Stomach (tissue), 19 donors: ENCODE measurements at places on chromosomes 3 and 15. TPM values are rescaled to one million over a fixed set of nuclear protein-coding genes. Genes with fewer than 3 reads are reported as not detected.

GRCh38 chr15:50277370-50277769 lies 11.8 kb upstream of the HDC start:
- no peak for DNase-seq
- H3K27ac ChIP-seq = no peak overlapping the region
- H3K36me3 ChIP-seq = peaks cover 2% of the 10 kb centered on the region
- H3K4me3 ChIP-seq = no peak overlapping the region
- H3K4me1 ChIP-seq = no peaks in the 10 kb centered on the region

GRCh38 chr3:48187579-48188265 lies 495 bp downstream of the CDC25A start:
- H3K4me1 ChIP-seq = peaks cover 23% of the 10 kb centered on the region
- no peaks in the 10 kb centered on the region for H3K27me3 ChIP-seq
- peaks cover 13% of the 10 kb centered on the region for H3K36me3 ChIP-seq
- H3K27ac ChIP-seq = no peak overlapping the region

IGF1R gene
- 45.3 TPM for total RNA-seq

GRCh38 chr3:171184372-171184771 lies 157.9 kb upstream of the SLC2A2 start:
- H3K4me1 ChIP-seq = peaks cover 26% of the 10 kb centered on the region
- no peak overlapping the region for H3K4me3 ChIP-seq
- H3K36me3 ChIP-seq = no peaks in the 10 kb centered on the region

DNA sequence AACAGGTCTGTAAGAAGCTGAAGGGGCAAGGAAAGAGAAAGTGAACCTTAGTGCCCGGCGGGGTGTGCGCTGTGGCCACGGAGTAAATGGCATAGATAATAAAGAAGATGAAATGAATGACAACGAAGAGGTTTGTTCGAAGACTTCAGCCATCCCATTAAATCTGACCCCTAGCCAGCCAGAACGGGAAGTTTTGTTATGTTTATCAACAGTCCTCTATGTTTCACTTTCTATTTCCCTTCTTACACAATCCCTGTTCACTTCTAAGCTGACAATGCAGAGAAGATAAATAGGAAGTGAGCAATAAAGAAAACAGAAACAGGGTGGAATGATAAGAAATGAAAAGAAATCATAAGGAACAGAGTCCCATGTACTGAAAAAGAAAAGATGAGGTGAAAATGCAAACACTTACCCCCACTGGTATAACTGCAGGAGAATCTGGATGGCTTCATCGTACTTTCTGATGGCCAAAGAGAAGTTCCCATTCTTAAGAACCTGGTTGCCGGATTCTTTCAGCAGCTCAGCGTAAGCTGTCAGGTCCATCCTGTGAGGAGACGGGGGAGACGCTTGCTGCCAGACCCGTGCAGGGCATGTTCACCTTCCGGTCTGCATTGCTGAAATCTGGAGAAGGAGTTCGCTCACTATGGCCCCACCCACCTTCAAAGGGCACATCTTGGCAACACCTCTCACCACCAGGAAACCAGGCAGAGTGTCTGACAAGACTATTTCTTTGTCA lies 36.8 kb downstream of the TRANK1 start:
- no peaks in the 10 kb centered on the region for H3K27me3 ChIP-seq
- peaks cover 39% of the 10 kb centered on the region for H3K4me1 ChIP-seq
- DNase-seq = peak; percentile 66
- peak overlapping the region; percentile 74 for H3K27ac ChIP-seq
- no peaks in the 10 kb centered on the region for H3K36me3 ChIP-seq

PPM1L gene
- 14.6 TPM for total RNA-seq

DNA sequence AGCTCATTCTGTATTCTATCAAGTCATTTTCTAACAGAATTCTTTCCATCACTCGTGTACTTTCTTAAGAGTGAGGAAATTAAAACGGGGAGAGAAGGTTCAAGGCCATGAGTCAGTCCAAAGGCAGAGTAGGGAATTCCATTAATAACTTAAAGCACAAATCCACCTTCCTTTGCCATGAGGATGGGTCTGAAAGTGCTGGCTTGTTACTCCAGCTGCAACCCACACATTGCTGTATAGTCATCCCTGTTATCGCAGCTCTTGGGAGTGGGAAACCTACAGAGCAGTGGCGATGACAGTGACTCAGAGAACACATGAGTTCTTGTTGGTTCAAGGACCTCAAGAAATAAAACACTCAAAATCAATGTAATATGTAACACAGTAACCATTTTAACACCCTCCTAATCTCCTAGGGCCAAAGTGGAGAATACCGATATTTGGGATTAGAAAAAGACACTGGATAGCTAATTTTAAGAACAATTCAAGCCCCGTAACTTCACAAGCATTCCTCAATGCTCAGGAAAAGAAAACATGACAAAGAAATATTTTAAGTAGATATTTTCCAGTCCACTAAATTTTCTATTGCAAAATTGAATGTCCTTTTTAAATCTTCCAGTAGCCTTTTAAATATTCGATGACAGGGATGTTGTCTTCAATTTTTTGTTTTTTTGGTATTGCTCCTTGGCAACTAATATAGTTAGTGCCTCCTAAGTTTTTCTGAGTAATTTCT lies 179.9 kb upstream of the THBS1 start:
- no peak overlapping the region for H3K27ac ChIP-seq
- H3K4me1 ChIP-seq = peaks cover 9% of the 10 kb centered on the region
- H3K4me3 ChIP-seq = no peak overlapping the region
- no peaks in the 10 kb centered on the region for H3K36me3 ChIP-seq
- no peaks in the 10 kb centered on the region for H3K27me3 ChIP-seq

GOLGA6L7 gene
- not detected for total RNA-seq

SLC9A9 gene
- 25.8 TPM for total RNA-seq

GRCh38 chr3:191361456-191361855 lies 31.1 kb upstream of the UTS2B start:
- no peak overlapping the region for H3K27ac ChIP-seq
- no peaks in the 10 kb centered on the region for H3K27me3 ChIP-seq
- H3K4me1 ChIP-seq = no peaks in the 10 kb centered on the region
- H3K36me3 ChIP-seq = peaks cover 73% of the 10 kb centered on the region
